Osteocyte (in vitro differentiated cells): ENCODE measurements at places on chromosomes 5 and 9.

DNA sequence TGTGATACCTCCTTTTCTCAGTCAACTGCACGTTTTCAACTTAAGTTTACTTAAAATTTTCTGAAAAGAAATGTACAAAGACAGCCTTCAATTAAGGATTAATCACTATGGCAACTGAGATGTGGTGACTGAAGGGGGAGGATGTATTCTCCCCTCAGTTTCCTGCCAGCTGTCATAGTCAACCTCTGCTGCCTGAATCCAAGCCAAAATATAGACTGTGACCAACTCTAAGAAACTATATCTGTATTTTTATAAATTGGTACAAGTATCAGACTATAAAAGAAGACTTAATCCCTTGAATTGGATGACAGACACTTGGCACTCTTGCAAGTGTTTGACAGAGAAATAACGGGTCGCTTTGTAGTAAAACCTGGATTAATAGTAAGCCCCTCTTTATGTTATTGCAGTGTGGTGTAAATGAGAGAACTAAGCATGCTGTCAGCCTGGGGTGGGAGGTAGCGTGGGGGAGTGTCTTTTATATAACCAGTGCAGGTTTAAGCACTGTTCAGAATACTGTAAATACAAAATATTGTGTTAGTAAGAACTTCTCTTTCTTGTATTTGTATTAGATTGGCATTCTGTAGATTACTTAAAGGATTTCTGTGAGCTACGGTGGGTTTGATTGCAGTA is 106.4 kb downstream of the ERCC6L2 start:
- DNase-seq: no peak

GRCh38 chr9:104675611-104676010 is 18.7 kb upstream of the OR13D1 start:
- no peak for DNase-seq

GRCh38 chr5:57749396-57749795 is 266.8 kb upstream of the ACTBL2 start:
- DNase-seq: no peak

DNA sequence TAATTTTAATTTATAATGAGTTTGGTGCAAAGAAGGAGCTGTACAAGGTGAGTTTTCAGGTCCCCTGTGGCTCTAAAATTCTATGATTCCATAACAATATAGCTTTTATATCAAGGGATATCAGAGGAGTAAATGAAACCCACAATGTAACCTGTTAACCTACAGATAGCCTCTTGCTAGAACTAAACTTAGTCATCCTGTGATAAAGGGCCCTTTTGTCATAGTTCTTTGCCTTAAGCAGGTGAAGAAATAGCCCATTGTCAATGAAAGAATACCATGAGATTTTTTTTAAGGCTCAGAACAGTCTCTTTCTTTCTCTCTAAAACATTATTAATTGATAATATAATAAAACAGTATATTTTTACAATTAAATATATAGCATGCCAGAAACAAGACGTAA is 127.8 kb downstream of the NFIB start:
- DNase-seq: no peak
